Lower lobe of right lung (tissue), 2 donors: ENCODE measurements at places on chromosomes 4 and X.

- no peak for DNase-seq
Observed at GRCh38 chr4:1358421-1359143, 11.6 kb downstream of the UVSSA start.

- no peak for DNase-seq
Observed at GRCh38 chr4:6959261-6959660, 49.6 kb downstream of the TBC1D14 start.

- DNase-seq: no peak
Observed at GRCh38 chrX:124344246-124344645, 2.1 kb upstream of the SH2D1A start.

DNA sequence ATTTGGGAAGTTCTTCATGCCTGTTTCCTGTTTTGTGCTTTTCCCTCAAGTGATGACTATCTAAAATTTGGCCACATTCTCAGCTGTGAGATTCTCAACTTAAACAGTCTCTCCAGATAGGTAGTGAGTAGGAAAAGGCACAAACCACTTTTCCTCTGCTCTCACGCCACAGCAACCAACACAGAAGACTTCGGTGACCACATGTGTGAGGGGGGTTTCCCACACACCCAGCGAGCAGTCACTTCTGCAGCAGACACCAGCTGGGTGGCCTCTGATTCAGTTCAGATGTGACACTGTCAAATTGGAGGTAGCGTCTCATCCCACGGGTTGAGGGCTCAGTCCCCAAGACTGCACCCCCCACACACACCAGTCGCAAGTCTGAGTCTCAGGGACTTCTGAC is 25.1 kb upstream of the CLDN34 start:
- DNase-seq: no peak

- DNase-seq: no peak
Observed at GRCh38 chrX:85004255-85004654, 578 bp downstream of the APOOL start.

DNA sequence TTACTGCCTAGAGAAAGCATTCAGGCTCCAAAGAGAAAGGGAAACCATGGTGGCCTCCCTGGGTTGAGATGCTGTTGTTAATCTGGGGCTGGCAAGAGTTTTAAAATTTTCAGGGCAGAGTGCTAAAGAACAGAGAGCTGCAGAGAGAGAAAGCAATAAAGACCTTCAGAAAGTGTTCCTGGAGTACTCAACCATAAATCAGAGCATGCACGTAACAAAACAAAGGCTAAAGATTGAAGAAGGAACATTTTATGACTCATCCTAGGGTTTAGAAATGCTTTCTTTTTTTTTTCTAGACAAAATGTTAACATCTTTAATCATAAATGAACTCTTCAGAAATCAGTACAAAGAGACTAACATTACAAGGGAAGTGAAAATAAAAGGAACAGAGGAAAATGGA is 562.3 kb upstream of the NDST4 start:
- DNase-seq: no peak

- DNase-seq: no peak
Observed at GRCh38 chrX:151776181-151776731, 41.7 kb downstream of the CNGA2 start.

- no peak for DNase-seq
Observed at GRCh38 chr4:131091896-131092295, 1995.9 kb downstream of the C4orf33 start.

- no peak for DNase-seq
Observed at GRCh38 chr4:48698029-48698971, 81.8 kb downstream of the FRYL start.

- DNase-seq: no peak
Observed at GRCh38 chrX:9911487-9911886, 55.7 kb upstream of the CLDN34 start.

- no peak for DNase-seq
Observed at GRCh38 chr4:54746218-54746617, 88.5 kb downstream of the KIT start.

DNA sequence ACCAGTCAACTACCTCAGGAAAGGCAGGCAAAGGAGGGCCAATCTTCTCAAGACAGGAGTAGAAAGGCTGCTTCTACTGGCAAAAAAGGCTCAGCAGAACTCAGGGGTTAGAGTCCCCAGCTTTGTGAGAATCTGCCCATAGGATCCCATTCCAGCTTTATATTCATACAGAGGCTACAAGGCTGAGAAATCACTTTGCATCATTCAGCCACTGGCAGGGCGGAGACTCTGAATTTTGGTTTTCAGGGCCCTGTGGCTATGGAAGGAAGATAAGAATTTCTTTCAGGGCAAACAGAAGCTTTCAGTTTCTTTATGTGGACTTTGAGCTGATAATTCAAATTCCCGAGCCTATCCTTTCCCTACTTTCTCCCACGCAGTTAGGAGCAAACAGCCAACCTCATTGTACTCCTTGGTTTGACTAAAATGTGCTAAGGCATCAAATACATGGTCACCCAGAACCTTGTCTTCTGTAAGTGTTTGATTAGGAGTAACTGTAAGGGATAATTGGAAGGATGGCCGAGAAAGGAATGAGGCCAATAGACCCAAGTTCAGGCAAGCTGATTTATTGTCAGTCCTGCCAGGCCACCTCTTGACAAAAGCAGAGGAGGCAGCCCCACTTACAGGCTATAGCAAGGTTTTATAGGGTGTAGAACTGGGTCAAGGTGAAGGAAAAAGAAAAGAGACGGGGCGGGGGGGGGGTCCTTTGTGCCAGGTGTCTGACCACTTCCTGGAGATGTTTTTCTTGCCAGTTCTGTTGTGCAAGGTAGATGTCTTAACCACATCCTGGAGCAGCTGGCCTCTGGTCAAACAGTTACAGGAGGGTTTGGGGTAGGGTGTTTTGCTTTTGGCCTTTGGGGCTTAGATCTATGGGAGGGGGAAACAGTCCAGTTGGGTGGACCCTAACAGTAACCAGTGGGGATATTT is 165.3 kb upstream of the PPP1R2C start:
- DNase-seq: no peak

DNA sequence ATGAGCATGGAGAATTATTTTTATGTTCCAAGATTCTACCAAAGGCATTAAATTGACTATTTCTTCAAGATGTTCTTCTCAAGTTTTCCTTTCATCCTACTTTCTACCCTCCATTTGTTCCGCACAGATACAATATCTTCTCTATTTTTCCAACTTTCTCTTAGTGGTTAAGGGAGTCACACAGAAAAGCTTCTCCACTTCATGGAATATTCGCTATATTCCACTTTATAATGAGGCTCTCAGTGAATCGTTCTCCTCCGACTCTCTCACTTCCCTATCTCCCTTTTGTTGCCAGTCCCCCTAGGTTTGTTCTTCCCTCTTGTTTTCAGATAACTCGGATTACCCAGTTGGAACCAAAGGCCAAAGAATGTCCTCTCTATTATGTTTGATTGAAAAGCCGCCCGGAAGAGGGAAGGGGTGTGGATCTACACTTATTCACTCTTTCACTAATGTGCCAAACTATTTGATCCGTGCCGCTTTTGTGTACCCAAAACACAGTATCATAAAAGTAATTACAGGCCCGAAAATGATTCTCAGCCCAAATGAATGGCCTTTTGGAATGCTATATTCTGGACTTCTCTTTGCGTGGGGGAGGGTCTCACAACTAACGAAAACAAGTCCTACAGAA is 1.2 kb downstream of the SH3D19 start:
- no peak for DNase-seq

DNA sequence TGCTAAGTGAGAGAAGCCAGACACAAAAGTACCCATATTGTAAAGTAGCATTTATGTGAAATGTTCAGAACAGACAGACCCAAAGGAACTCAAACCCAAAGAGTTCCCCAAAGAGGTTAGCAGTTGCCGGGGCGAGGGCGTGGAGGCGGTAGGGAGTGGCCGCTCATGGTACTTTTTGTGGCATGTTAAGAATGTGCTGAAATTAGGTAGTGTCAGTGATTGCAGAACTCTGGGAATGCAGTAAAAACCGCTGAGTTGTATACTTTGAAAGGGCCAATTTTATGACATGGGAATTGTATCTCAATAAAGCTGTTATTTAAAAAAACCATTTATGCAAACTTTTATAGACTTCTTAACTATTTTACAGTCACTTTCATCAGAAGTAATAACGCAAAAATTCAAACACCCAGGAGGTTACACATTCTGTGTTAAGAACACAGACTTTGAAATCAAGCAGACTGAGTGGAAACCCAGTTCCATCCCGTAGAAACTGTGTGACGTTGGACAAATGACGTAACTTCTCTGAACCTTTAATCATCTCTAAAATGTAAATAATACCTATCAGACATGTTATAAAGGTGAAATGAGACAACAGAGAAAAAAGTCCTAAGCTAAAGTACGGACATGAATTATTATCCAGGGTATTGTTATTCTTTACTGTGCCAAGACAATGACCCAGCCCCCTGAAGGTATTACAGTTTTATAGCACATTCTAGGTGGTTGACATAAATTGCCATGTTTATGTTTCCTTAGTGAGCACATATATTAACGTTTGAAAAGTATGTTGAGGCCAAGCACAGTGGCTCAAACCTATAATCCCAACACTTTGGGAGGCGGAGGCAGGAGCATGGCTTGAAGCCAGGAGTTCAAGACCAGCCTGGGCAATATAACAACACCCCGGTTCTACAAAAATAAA is 19.7 kb downstream of the ZFP42 start:
- DNase-seq: no peak

DNA sequence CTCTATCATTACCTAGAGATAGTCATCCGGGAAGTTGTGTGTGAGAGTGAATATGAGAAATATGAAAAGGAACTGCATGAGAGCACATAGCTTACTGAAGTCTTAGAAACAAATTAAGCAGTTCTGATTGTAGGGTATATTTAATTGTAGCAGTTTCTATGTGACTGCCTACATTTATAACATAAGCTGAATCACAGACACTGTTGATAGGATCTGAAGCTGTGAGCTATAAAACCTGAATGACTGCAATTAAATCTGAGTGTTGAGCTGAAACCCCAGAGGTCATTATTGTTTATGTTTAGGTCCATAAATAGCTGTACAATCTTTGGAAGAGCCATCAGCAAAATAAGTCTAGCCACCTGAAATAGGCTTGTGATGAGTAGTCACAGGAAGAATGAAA is 210.1 kb upstream of the CXCL13 start:
- no peak for DNase-seq

GRCh38 chr4:62814510-62815047 is 1594.7 kb downstream of the TECRL start:
- no peak for DNase-seq

DNA sequence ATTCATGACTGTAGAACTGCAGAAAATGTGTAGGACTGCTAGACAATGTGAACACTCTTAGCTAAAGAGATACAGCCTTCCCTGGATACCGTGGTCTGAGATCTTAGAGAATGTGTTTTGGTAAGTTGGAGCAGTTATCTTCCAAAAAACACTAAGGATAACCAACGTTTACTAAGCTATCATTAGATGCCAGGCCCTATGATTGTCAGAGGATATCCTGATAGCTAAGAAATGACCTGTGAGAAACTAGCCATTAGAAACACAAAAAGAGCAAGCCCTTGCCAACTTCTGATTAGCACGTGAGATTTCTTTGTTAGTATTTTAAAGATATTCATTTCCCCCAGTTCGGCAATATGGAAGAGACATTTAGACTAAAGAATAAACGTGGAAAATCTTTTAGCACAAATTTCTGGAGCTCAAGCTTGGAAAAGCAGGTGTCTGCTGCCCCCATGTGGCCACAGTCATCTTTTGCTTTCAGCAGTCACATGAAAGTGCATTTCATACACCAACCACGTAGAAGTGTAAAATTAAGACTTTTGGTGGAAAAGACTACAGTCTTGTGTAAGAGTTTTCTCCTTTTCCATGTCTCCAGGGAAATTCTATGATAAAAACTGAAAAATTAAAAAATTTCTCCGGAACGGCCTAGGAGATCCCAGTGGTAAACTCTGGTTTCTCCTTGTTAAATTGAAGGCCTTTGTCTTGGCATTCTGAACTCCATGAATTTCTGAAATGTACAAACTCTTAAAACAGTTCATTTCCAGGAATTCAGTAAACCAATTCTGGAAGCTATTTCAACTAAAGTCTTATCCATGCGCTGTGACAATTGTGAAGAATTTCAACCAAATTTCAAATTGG is 136.4 kb downstream of the ZNF674 start:
- DNase-seq: peak; percentile 63

DNA sequence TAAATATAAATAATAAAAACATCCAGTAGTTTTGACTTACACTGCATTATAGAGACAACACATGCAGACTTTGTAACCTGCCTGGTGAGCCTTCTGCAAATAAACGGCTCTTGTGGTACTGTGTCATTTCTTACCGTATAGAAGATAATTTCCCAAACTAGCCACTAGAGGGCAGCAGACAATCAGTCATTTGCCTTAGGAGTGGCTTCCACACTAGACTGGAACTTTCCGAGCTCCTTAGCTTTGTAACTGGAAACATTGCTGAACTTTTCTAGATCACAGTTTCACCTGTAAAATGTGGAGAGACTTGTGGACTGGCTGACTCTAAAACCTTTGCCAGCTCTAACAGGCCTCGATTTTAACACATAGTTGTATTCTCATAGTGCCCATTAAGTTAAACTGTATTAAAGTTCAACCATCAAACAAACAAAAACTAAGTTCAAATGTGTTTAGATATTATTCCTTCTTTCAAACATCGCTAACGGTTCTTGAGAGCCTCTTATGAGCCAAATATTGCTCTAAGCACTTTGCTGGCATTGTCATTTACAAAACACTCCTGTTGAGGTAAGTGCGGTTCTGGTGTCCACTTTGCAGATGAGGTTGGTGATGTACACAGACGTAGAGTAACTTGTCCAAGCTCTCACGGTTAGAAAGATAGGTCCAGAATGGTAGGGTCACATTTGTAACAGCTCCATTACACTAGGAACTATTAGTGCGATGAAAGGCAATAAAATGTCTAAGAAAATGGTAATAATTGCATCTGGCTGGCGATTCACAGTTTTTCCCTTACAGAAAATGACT is 345.5 kb downstream of the ANK2 start:
- DNase-seq: no peak

GRCh38 chr4:140266958-140267568 is 106.4 kb upstream of the SCOC start:
- DNase-seq: no peak

DNA sequence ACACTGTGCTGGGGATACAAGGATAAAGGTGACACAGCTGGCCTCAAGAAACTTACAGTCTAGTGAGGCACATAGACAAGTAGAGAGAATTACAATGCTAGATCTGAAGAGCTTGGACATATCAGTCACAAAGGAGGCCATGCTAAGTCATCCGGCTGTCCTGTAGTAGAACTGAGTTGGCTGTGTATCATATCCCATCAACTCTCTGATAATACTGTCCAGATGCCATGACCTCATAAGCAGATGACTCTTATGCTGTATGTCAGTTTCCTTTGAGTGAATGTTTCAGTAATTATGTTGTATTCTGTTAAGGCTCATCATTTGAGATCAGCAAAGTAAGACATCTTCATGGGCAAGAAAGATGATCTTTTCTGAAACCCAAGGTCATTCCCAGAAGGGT is 442.9 kb downstream of the MID1IP1 start:
- DNase-seq: no peak

GRCh38 chr4:128830906-128831503 is 21.5 kb downstream of the JADE1 start:
- no peak for DNase-seq
